ENCODE measurements at places on chromosomes 1 and 21.

DNA sequence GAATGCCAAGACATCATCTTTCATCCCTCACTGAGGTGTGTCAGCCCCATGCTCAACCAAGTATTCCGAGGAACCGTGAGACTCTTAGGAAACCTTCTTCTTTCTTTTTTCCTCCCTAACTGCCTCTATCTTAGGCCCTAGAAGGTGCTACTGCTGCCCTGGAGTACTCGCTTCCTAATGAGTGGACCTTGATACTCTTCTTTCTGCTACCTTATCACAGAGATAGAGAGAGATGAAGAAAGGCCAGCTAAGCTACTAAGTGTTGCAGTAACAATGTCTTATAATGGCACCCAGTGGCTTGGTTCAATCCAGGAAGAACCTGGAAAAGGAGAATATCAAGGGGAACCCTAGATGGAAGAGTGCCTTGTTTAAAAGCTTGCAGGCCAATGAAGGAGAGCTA is 86.6 kb downstream of the KIRREL1 start:
- no peak for DNase-seq

GRCh38 chr1:39842836-39843235 is 40.5 kb downstream of the TRIT1 start:
- no peak for DNase-seq

DNA sequence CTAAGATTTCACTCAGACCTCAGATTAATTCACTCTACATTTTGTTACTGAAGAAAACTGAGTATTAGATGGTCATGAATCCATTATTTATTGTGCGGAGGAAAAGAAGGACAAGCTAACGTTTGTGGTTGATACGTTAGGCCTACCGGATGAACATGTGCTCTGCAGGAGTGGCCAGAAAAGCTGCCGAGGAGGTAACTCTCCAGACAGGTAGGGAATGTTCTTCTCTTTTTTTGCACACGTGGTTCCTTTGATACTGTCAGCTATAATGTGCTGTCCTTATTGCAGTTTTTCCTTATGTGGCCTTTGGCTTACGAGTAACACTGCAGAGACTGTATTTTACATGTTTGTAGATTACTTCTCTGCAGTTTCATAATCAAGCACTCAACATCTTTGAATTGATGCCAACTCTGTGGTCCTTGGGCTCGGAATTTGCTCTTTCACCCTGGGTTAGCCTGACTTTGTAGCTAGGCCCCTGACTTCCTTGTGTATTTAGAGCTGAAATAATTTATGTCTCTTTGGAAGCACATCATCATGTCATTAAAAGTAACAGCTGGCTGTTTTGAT is 13.6 kb downstream of the MTR start:
- no peak for DNase-seq

GRCh38 chr1:51740652-51741051 is 123.8 kb downstream of the OSBPL9 start:
- DNase-seq, result no peak

DNA sequence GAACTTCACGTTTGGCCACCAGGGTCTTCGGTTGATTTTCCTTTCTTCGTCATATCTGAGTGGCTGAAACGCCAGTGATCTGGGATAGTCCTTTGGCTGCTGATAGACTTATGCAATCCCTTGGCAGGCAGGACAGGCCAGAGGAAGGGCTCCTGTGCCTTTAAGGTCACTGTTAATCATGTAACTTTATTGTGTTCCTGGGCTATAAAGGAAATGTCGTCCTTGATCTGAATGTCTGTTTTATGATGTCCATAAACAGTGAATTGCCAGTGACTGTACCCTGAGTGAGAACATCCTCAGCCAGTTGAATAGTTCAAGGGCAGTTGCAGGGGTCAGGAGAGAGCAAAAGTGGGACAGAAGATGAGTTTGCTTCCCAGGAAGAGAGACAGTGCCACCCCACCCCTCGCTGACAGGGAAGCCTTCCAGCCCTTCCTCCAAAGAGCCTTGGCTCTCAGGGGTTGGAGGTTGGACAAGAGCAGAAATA is 68.0 kb downstream of the PDE9A start:
- DNase-seq, result no peak

DNA sequence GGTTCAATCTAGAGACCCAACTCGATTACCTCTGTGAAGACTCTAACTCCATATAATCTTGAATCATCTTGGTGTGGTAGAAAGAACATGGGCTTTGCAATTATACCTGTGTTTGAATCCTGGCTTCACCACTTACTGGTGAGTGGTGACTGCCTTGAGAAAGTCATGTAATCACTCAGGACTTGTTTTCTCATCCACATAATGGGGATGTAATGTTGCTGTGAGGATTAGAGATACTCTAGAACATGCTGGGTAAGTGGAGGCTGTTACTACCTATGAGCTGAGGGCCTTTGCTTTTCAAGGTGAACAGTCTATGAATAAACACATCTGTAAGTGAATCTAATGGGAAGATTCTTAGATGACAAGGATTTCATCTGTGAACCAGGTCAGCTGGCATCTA is 2.6 kb upstream of the DYRK1A start:
- DNase-seq, result no peak

GRCh38 chr1:30916296-30916695 is 7.7 kb upstream of the SDC3 start:
- DNase-seq, result no peak

DNA sequence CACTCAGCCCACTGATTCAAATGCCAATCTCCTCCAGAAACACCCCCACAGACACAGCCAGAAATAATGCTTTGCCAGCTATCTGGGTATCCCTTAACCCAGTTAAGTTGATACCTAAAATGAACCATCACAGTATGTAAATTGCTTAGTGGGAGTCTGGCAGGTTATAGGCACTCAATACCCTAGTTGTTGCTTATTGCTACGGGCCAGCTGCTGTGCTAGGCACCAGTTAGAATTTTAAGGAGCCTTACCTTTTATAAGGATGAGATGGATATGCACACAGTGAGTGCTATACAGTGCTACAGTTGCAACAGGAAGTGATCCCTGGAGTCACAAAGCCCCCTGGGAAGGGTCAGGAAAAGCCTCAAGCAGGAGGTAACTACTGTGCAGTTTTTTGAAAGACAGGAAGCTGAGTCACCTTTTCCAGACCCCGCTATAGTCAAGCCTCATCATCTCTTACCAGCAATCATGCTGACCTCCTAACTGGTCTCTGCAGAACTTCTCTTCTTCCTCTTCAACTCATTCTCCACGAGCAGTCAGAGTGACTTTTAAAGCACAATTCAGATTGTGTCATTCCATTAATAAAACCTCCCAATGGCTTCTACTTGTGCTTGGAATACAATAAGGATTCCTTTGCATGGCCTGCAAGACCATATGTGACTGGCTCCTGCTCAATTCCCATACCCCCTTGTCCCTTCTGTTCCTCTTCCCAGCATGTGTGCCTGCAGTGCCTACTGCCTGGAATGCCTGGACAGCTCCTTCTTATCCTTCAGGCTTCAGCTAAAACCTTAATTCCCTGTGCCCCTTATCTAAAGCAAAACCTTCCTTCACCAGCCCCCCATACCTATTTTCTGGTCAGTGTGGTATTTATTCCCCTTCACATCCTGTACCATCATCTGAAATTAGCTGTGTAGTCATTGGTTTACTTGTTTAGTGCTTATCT is 10.4 kb upstream of the TLR5 start:
- DNase-seq, result no peak

DNA sequence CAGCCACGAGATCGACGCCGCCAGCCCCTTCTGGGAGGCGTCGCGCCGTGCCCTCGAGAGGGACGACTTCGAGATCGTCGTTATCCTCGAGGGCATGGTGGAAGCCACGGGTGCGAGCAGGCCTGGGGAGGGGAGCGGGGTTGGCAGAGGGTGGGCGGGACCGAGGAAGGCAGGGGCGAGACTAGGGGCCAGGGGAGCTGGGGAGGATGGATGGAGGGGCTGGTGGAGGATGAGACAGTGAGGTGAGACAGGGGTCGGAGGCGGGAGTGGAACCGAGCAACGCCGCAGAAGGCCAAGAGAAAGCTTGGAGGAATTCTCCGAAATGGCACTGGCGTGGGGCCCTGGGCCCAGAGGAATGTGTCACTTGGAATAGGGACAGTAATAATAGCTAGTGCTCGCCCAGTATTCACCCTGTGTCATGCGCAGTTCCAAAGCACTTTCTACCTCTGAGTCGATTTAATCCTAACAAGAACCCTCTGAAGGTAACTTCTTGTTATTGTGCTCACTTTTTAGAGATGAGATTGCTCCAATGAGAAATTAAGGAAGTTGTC is 3.5 kb downstream of the KCNJ9 start:
- no peak for DNase-seq

- no peak for DNase-seq
Measured at GRCh38 chr1:232792949-232793348, 12.3 kb upstream of the MAP10 start.

GRCh38 chr21:24395320-24395923 is 1211.9 kb downstream of the MRPL39 start:
- DNase-seq, result no peak

DNA sequence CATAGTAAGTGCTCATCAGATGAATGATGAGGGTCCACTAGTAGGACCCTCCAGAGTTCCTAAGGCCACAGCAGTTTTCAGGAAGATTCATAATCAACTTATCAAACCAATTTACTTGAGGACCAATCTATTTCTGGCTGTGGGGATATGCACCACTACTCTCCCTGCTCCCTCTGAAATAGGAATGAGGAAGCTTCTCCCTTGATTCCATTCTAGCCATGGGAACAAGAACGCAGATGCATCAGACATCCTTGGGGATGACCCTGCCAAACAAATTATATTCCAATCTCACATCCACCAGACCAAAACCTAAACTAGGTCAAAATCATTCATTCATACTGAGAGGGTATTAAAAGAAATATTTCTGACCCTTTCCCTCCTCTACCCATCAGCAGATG is 31.5 kb downstream of the JAK1 start:
- DNase-seq, result no peak

DNA sequence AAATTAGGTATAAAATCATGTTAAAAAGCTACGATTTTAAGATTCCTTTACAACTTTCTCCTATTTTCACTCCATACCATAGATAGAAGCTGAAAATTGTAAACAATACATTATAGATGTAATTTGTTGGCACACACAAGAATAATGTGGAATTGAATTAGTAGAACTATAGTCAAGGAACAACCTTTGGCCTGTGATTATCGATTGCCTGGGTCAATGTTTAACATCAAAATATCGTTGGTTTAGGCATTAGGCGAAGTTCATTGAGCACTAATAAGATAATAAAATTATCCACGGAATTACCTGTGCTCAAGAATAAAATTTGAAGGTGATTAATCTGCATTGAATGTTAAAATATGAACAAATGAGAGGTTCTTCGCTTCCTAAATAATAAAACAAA is 455.1 kb upstream of the ZP4 start:
- DNase-seq, result no peak

GRCh38 chr21:10521091-10521598 is at the start of gene TPTE:
Gene TPTE (plus strand): TSS chr21:10521583. CDS start chr21:10538724, 17,141 bp downstream.
- no peak for DNase-seq

DNA sequence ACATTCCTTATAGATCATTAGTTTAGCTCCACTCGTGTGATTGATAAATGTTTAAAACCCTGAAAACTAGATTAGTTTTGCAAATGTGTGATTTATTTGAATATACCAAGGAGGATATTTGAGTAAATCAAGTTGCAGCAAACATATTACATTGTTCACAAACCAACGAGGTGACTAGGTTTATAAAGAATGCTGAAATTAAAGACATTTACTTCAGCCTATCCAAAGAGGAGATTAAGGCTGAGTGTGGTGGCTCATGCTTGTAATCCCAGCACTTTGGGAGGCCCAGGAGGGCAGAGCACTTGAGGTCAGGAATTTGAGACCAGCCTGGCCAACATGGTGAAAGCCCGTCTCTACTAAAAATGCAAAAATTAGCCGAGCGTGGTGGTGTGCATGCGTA is 34.1 kb downstream of the VTCN1 start:
- DNase-seq, result no peak

GRCh38 chr1:185412385-185413087 is 95.5 kb upstream of the IVNS1ABP start:
- DNase-seq, result no peak

GRCh38 chr21:38959692-38960061 is 153.9 kb downstream of the ETS2 start:
- DNase-seq, result no peak

- no peak for DNase-seq
Measured at GRCh38 chr1:58060559-58061170, 485.9 kb downstream of the OMA1 start.

DNA sequence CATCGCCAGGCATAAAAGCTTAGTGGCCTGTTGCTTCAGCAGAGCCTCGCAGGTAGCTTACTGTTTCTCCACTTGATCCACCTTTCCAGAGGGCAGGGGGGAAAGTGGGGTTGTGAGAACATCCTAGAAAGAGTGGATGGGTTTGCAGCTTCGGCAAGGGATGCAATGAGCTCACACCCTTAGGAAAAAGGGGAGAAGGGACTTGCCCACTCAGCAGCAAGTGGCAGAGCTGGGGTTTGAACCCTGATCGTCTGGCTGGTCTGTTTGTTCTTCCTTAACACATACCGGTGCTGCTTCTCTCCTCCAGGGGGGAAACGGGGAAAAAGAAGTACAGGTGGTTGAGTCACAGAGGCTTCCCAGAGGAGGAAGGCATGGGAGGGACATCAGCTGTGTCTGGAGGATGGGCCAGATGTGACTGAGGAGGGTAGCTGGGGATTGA is 1.0 kb downstream of the TMEM201 start:
- DNase-seq, result no peak

- no peak for DNase-seq
Measured at GRCh38 chr1:62390071-62390470, 46.8 kb upstream of the USP1 start.

GRCh38 chr1:178075333-178075732 is 18.6 kb upstream of the RASAL2 start:
- no peak for DNase-seq

- no peak for DNase-seq
Measured at GRCh38 chr1:171611306-171611705, 10.7 kb upstream of the MYOCOS start.

- no peak for DNase-seq
Measured at GRCh38 chr21:44848821-44849521, 24.5 kb downstream of the PTTG1IP start.

- DNase-seq, result no peak
Measured at GRCh38 chr1:152162792-152163463, 3.9 kb upstream of the RPTN start.

Measured in effector memory CD4-positive, alpha-beta T cell (primary cell).